ENCODE measurements at places on chromosomes 1 and 21.

GRCh38 chr1:14182856-14183255 is 415.6 kb upstream of the KAZN start:
- no peak for DNase-seq

DNA sequence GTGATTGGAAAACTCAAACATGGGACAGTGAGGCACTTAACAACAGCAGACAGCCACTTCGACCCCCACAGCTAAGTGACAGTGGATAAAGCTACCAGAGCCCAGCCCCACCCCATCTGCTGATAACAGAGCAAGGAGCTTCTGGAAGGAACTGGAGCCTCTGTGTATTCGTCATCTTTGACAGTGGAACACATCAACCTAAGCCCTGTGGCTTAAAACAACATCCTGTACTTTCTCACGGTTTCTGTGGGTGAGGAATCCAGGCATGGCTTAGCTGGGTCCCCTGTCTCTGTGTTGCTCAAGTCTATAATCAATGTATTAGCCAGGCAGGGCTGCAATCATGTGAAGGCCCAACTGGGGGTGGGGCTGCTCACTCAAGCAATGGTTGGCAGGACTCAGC is 18.4 kb upstream of the SIPA1L2 start:
- no peak for DNase-seq

GRCh38 chr1:43711049-43711448 is 3.7 kb downstream of the ST3GAL3 start:
- no peak for DNase-seq

GRCh38 chr1:209150114-209150513 is 433.4 kb upstream of the CAMK1G start:
- no peak for DNase-seq

DNA sequence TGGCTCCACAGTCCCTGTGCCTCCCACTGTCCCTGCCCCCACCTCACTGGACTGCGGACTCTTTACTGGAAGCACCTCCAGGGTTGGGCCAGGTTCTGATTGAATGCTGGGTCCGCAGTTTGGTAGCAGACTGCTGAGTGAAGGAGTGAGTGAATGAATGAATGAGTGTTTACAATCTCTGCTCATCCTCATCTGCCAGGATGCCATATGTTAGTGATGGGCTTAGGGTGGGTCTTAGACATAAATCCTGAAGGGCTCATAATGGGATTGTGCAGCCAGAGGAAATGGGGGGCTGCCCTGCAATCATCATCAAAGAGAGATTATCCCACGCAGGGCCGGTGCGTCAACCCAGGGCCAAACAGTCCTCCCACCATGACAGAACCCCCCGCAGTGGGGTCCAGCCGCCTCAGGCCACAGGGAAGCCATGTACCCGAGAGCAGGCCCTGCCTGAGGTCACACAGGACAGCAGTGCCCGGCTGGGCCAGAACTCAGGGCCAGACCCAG is 26.1 kb downstream of the SLC1A7 start:
- no peak for DNase-seq

- no peak for DNase-seq
These were observed 105.5 kb downstream of the NUF2 start for GRCh38 chr1:163427279-163427678.

DNA sequence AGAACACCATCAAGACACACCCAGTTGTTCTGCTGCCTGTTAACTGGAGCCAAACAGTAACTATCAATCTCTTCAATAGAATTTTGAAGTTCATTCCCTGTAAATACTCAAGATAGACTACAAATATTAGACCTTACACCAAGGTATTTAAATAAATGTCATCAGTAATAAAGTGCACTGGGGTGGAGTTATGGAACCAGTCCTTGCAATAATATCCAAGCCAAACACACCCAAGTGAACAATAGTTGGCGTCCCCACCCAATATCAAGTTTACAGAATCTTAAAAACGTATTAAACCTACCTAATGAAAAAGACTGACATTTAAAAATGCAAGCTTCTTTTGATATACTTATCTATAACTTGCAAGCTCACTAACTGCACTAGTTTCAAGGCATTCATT is 2.7 kb downstream of the SERBP1 start:
- no peak for DNase-seq

GRCh38 chr1:16338961-16339360 is 13.3 kb downstream of the FBXO42 start:
- DNase-seq: no peak

GRCh38 chr1:210525716-210526454 is 197.2 kb downstream of the HHAT start:
- no peak for DNase-seq

GRCh38 chr1:240091614-240092300 is at the start of gene FMN2:
FMN2 (plus strand) TSS chr1:240091883; CDS start chr1:240092110, 227 bp downstream.
- DNase-seq: peak; percentile 29

- DNase-seq: no peak
These were observed 144.8 kb downstream of the USP25 start for GRCh38 chr21:15874615-15875014.

DNA sequence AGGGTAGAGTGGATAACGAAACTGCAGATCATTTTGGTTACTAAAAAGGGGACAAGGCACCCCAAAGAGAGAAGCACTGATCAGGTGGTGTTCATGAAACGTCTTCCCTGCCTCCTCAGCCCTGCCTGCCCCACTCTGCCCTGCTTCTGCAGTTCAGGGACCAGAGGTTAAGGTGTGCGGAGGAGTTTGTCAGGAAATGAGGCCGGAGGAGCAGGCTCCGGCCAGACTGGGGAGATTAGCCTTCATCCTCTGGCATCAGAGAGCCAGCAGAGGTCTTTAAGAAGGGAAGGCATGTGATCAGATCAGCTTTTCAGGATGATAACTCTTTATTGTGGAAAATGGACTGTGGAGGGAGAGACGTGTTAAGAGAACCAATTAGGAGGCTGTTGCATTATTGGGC is 291.9 kb upstream of the NR5A2 start:
- DNase-seq: no peak

- no peak for DNase-seq
These were observed 18.0 kb downstream of the UMODL1 start for GRCh38 chr21:42089093-42089631.

- DNase-seq: no peak
These were observed 3.7 kb upstream of the MROH9 start for GRCh38 chr1:170931650-170932049.

DNA sequence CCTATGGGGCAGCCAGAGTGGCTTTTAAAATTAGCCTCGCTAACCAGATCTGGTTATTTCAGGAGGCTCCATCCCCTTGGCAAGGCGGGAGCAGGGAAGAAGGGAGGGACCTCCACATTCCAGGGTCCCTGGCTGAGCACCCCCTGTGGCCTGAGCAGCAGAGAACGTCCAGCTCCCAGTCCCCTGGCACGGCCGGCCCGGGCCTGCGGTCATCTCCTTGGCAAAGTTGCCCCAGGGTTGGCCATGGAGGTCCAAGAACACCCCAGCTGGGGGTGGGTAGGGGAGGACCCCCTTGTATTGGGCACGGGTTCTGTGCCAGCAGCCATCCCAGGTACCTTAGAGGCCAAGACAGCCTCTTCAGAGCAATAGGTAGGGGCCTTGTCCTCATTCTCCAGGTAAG is 75.9 kb downstream of the RAP1GAP start:
- DNase-seq: no peak

DNA sequence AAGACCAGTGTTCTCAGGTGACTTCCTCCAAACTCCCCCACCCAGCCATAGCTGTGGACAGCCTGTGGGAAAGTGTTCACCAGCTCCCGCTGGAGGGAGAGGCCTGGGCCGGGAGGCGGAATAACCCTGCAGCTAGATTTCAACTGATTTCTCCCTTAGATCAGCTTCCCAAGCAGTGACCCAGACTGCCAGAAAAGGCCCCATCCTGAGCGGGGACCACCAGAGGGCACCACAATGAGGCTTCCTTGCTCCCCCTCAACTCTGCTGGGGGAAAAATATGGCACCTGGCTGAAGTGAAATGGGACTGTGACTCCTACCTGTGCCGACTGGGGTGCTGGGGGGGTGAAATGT is 50.8 kb downstream of the RHBG start:
- peak; percentile 56 for DNase-seq

DNA sequence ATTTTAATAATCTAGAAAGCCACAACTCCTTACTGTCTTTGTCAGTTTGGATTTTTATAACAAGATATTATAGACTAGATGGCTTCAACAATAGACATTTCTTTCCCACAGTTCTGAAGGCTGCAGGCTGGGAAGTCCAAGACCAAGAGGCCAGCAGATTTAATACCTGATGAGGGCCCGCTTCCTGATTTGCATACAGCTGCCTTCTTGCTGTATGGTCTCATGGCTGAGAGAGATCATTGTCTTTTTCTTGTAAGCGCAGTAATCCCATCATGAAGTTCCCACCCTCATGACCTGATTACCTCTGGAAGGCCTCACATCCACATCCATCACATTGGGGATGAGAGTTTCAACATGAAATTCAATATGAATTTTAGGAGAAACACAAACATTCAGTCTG is 9.8 kb downstream of the RPS6KC1 start:
- no peak for DNase-seq

- no peak for DNase-seq
These were observed 92.9 kb downstream of the GRIK3 start for GRCh38 chr1:36941316-36941978.

DNA sequence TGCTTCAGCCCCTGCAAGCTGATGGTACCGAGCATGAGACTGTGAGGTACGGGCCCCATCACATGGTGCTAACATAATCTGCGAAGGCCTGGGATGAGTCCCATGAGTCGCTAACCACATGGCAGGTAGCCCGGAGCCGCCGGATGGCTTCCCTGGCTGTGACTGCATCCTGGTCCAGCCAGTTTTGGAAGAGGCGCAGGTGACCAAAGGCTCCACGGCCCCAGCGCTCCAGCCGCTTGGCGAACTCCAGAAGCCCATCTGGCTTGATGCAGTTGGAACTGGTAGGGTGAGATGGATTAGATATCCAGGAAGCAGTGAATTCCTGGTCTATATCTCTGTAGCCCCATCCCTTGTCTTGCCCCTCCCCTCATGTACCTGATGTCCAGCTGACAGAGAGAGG is 24.6 kb downstream of the LRRC41 start:
- DNase-seq: peak; percentile 75

All from C1 segment of cervical spinal cord (tissue), 14 donors.